ENCODE measurements at places on chromosomes 16 and 17. TPM values are rescaled to one million over a fixed set of nuclear protein-coding genes. Genes with fewer than 3 reads are reported as not detected.

Gene NSMCE1
- 79.5 TPM for total RNA-seq

Gene ITGB4
- 0.69 TPM for total RNA-seq

Gene CTRB2
- not detected for total RNA-seq

Gene ALDOC
- total RNA-seq = 260 TPM

Gene CCL1
- total RNA-seq = not detected

Gene IL32
- 6.3 TPM for total RNA-seq

Gene NOTUM
- not detected for total RNA-seq

Gene WDR45B
- 72.4 TPM for total RNA-seq

Gene LGALS9C
- total RNA-seq = not detected

Gene TBC1D28
- not detected for total RNA-seq

Gene MIF4GD
- total RNA-seq = 8.7 TPM

Gene PRAC2
- total RNA-seq = not detected

Gene DYNLRB2
- not detected for total RNA-seq

Gene TNFRSF13B
- not detected for total RNA-seq

Gene PRKCB
- 0.07 TPM for total RNA-seq

Gene MLST8
- 24.3 TPM for total RNA-seq

Gene PDILT
- not detected for total RNA-seq

Gene GCGR
- total RNA-seq = not detected

Gene BLMH
- total RNA-seq = 35.5 TPM

Gene SLC43A2
- 9.2 TPM for total RNA-seq

Gene RTN4RL1
- 0.46 TPM for total RNA-seq

Gene ATP2A1
- 0.20 TPM for total RNA-seq

Gene SNX20
- total RNA-seq = not detected

Gene SLC6A2
- not detected for total RNA-seq

Gene PYCARD
- total RNA-seq = 19.2 TPM

Gene NPIPA3
- 0.69 TPM for total RNA-seq

Gene OMG
- 0.30 TPM for total RNA-seq

Gene RGS9
- total RNA-seq = 1.1 TPM

Gene SCNN1B
- total RNA-seq = not detected

Gene FBXW10
- total RNA-seq = not detected

Gene PRDM7
- not detected for total RNA-seq

Gene CBX8
- total RNA-seq = 2.8 TPM

Gene CES5A
- total RNA-seq = not detected

Gene PTX4
- 0.20 TPM for total RNA-seq

Gene CHAD
- not detected for total RNA-seq

Gene ATP2C2
- not detected for total RNA-seq
